Trophoblast cell (in vitro differentiated cells and primary cell): ENCODE measurements at places on chromosomes 12 and 14.

DNA sequence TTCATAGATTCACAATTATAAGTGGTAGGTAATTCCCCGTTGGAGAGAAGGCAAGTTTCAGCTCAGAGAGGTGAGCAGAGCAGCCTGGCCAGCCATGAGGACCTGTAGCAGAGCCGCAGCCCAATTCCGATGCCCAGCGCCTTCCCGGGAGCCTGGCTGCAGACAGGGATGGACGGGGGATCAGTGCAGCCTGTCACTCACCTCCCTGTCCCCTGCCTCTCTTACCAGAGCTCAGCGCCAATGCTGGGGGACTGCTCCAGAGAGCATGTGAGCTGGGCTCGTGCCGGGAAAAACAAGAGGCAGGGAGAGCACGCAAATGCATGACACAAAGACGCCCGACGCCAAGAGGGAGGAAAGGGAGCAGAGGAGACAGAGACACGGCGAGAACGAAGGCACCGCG, 231.9 kb downstream of the BCL11B start:
- DNase-seq = no peak

- DNase-seq = peak; percentile 96
Observed at GRCh38 chr12:106136263-106136662, 2.5 kb downstream of the NUAK1 start.

DNA sequence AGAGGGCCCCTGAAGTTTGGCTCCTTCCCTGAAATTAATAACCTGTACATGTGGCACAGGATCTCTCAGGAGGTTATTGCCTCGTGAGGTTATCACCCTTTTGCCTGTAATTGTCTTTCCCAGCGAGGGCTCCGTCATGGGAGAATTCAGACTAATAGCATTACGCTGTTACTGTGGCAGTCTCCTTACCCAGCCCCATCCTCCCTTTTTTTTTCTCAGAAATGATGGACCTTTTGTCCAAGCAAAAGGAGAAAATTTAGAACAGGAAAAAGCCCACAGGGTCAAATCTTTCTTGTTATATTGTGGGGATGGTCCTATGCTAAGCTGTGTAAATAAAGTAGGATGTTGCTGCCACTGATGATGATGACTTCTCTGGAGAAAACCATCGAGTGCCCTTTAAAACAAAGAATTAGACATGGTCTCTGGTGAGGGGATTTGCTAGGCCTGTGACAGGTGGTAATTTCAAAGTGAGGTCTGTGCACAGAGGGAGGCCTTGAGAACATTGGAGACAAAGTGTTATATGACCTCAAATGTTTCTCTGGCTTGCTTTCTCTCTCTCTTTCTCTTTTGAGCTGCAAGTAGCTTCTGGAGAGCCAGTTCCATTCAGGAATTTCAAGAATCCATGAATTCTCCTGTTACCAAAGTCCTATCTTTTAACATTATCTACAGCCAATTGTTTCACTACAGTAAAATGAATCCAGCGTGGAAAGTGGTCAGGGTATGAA, 357.2 kb downstream of the BMP4 start:
- no peak for DNase-seq

- no peak for DNase-seq
Observed at GRCh38 chr12:30988646-30989286, 62.2 kb downstream of the TSPAN11 start.

DNA sequence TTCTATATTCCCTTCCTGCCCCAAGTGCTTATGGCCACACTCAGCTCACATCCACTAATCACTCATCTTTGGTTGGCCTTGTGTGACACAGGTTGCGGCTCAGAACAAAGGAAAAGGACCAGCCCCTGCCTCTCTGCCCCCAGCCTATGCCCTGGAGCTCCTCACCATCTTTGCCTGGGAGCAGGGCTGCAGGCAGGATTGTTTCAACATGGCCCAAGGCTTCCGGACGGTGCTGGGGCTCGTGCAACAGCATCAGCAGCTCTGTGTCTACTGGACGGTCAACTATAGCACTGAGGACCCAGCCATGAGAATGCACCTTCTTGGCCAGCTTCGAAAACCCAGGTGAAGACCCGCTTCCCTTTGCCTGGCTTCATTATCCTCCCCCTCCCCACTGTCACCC, 15.8 kb upstream of the OAS2 start:
- DNase-seq = no peak

- no peak for DNase-seq
Observed at GRCh38 chr12:71797531-71797930, 42.0 kb upstream of the TBC1D15 start.

DNA sequence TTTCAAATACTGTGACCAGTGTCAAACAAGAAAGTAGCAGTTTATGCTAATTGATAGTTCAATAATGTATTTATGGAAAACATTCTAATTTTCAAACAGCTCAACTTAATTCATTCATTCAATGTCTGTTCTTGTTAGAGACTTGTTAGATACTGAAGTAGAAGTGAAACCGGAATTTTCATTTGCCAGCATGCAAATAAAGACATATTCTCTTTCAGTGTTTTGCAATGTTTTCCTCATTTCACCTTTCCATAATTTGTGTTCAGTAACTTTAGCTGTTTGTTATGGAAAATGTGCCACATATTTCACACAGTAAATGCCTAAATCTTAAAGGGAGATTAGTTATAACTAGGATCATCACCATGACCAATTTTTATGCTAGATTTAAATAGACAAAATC, 21.2 kb downstream of the TAS2R50 start:
- no peak for DNase-seq

GRCh38 chr14:26896447-26896846, 298.6 kb upstream of the NOVA1 start:
- DNase-seq = no peak

DNA sequence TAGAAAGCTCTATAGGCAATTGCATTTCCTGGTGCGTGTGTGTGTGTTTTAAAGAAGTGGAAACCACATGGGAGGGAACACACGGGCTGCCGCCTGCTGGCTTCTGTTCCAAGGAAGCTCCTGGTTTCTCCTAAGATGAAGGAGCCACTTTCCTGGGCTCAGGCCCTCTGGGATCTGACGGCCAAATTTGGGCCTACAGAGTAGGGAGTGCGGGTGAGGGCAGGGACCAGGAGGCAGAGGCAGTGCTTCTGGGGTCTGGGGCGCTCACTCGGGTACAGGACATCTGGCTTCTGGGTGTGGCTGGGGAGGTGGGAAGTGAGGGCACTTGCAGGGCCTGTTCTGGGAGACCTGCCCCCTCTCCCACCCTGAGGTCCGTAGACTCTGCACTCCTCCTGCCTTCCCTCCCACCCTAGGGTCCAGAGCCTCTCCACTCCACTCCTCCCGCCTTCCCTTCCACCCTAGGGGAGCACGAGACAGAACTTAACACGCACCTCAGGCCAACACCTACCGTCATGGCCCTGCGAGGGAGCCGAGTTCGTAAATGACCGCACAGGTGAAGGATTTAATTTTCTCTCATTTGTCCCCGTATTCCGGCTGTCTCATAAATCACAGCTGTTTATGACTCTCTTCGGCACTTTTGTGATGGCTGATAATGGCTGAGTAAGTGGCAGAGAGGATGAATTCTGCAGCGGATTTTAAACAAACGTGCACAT, 127.7 kb downstream of the KIF26A start:
- no peak for DNase-seq
